ENCODE measurements at places on chromosomes 2 and 18.

DNA sequence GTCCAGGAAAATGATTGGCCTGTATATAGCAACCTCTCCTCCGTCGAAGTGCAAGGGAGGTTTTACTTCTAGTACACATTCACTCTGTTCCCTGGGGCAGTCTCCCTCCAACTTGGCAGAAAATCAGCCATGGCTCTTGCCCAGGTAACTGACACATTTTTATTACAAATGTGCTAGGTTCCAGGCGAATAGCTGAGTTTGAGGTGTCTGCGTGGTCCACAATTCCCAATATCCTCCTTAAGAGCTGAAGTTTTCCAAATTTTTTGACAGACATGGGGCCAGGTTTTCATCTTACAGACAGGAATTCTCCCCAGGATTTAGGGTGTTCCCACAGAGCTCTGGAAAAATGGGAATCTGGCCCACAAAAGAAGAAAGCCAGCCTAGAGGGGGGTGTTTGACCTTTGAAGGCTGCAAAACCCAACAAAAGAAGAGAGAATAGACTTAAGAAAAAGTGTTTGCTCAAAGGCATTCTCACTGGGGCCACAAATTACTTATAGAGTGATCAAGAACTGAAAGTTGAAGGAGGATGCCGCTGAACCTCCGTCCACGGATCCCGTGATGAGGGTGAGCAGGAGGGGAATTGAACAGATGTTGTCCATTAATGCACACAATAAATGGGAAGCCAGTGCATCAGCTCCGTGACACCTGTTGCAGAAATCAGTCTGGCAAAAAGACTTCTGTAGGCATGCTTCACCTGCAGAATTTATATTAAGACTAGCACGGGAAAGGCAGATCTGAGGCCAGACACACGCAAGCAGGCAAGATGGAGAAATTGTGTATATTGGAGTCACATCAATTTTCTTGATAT, 242.3 kb upstream of the COPS8 start:
- no peak for DNase-seq

GRCh38 chr2:97952357-97952756, 43.4 kb downstream of the TMEM131 start:
- no peak for DNase-seq

DNA sequence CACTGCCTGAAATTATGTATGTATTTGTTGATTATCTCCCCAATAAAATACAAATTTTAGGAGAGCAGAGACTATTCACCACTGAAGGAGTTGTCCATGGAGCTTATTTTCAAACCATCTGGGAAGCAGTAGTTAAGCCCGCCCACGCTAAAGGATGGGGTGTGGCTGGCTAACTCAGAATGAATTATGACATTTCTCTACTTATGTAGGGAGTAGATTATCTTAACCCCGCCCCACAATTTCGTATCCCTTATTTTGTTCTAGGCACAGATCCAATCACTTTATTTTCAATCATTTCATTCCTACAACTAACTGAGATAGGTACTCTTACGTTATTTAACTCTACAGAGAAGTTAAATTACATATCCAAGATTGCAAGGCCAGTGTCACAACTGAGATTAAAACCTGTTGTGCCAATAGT, 1.4 kb upstream of the LAPTM4A start:
- peak; percentile 53 for DNase-seq

- peak; percentile 38 for DNase-seq
Observed at GRCh38 chr2:99141110-99142108, at the start of gene C2orf15. C2orf15 (plus strand) TSS chr2:99141707; CDS start chr2:99150559, 8,852 bp downstream.

- DNase-seq = no peak
Observed at GRCh38 chr2:32947484-32948143, 861 bp downstream of the LTBP1 start.

- no peak for DNase-seq
Observed at GRCh38 chr2:110864731-110865130, 132.4 kb downstream of the ACOXL start.

DNA sequence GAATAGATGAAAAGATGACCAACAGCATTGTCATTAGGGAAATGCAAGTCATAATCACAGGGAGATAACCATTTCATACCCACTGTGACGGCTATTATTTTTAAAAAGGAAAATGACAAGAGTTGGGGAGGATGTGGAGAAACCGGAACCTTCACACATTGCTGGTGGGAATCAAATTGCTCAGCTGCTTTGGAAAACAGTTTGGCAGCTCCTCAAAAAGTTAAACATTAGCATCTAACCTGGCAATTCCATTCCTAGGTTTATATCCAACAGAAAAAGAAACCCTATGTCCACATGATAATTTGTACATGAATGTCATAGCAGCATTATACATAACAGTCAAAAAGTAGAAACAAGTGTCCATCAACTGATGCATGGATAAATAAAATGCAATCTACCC, 58.2 kb downstream of the KCNG3 start:
- DNase-seq = no peak

DNA sequence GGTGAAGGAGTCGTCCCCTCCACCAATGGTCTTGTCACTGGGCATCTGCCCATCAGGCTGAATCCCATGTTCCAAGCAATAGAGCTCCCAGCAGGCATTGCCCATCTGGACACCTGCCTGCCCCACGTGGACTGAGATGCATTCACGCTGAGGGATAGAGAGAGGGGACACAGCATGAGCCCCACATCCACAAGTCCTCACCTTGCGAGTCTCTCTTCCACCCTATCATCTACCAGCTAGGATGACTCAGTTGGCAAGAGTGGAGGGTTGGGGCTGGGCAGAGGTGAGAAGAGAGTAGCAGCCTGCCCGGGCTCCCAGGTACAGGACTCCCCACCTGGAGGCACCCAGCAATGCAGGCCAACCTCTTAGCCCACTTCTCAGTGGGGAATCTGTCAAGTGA, 959 bp upstream of the TUBA4B start:
- no peak for DNase-seq

GRCh38 chr2:100413571-100413970, 3.9 kb downstream of the CHST10 start:
- no peak for DNase-seq

DNA sequence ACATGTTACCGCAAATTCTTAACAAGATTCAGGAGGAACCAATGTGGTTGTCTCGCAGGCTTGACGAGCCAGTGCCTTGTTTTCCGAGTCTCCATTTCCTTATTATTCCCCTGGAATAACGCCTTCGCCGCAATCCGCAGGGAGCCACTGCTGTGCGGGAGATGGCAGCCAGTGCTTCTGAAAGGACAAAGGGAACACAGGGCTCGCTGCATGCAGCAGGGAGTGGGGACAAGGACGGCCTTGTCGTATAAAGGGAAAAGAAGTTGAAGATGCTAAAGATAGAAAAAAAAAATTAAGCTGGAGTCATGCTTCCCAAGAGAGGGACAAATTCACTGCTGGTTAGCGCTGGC, 221.4 kb downstream of the NDUFA10 start:
- DNase-seq = no peak

- DNase-seq = no peak
Observed at GRCh38 chr2:100997509-100998234, 4.4 kb upstream of the RPL31 start.

GRCh38 chr2:62040926-62041325, 135.5 kb downstream of the COMMD1 start:
- no peak for DNase-seq

GRCh38 chr2:135745545-135745944, 3.9 kb downstream of the UBXN4 start:
- DNase-seq = no peak

DNA sequence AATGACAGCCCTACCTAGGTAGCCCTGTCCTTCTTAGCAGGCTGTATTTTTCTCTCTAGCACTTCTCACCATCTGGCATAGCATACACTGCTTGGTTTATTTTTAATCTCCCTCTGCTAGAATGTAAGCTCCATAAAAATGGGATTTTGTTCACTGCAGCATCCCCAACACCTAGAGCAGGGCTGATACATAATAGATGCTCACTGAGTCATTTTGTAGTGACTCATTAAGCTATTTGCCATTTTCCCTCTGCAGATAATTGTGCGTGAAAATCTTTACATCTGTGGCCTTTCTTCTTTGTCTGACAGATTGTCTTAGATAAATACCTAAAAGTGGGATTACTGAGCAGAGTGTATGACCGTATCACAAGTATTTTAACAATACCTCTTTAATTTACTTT, 82.5 kb downstream of the CERS6 start:
- no peak for DNase-seq

DNA sequence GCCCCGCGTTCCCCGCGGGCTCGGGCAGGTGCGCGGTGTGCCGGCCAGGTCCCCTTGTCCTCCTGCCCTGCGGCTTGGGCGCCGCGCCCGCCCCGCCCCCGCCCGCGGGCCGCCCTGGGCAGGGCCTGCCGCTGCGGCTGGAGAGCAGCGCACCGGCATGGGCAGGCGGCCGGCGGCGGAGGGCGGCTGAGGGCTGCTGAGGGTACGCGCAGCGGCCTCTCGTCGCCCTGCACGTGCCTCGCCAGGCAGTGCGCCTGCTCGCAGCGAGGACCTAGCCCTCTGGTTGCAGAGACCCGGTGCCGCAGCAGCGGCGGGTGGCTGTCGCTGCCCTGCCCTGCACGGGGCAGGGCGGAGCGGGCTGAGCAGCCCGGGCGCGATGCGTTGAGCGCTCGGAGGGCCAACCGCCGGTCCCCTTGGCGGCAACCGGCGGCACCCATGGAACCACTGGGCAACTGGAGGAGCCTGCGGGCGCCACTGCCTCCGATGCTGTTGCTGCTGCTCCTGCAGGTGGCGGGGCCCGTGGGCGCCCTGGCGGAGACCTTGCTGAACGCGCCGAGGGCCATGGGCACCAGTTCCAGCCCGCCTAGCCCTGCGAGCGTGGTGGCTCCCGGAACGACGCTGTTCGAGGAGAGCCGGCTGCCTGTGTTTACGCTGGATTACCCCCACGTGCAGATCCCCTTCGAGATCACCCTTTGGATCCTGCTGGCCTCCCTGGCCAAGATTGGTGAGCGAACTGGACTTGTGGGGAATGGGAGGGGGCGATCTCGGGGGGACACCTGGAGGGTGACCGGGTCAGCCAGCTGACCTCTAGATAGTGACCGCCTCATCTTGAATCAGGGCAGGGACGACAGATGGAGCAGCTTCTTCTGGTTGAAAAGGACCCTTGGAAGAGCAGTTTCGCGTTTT, at the start of gene SLC9A2:
Gene SLC9A2, plus strand, starts transcription at position 140 of the 906 bp plus-strand sequence. Its CDS starts 296 bp downstream, at position 436.
- DNase-seq = no peak

DNA sequence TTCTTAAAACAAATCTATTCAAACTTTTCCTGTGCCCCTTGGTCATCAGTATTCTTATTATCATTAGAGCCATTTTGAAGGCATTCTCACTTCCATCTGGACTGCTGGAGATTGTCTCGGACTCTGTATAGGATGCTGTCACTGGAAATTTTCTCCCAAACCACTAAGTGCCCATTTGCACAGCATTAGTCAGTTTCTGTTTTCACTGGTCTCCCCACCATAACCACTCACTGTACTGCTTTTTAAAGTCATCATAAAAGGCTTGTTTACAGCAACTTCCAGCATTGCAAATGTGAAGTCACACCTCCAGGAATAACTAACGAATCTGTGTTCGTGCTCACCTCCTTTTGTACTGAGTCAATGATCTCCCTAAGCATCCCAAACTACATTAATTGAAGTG, 150.9 kb upstream of the SERTAD2 start:
- no peak for DNase-seq

DNA sequence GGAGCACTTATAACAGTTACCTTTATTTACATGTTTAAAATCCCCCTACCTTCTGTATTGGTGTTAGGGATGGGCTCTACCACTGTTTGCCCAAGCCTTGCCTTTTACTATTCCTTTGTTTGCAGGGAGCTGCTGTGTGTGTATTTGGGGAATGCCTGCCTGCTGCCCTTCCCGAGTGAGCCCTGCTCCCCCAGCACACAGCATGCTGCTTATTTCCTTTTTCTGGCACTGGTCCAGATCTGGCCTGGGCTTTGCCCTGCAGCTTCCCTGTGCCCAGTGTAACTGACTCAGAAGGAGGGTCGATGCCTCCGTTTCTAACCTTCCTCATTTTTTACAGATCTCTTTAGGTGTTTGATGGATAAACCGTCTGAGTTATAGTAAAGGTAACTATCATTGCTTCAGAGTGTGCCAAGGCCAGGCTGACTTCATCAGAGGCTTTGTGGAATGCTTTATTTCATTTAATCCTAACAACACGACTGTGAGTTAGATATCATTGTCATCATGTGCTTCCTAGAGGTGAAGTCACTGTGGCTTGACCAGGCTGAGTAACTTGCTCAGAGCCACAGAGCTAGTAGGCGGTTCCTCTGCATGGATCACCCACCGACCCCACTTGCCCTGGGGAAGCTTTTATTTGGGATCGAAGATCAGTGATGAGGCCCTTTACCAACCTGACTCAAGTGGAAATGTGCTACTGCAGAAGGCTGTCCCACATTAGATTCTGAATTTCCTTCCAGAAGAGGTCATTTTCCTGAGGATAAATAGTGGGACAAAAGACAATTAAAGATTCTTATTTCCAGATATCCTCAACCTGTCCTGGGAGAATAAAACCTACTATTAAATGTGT, 238.8 kb downstream of the ZNF407 start:
- no peak for DNase-seq

GRCh38 chr2:46135228-46135855, 161.9 kb upstream of the EPAS1 start:
- no peak for DNase-seq

DNA sequence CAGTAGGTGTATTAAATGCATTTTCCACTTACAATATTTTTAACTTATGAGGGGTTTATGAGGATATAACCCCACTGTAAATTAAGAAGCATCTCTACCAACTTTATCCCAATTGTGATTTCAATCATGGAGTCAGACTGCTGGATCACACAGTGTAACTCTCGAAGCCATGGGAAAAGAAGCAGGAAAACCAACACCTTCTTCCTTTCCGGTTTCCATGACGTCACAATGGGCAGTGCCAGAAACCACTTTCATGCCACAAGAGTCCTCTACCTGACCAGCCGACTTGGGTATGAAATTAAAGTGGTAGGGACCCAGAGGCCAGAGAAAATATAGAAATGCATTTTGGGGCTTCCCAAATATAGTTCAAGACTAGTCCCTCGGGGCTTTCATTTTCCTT, 4.2 kb downstream of the RNF152 start:
- no peak for DNase-seq

DNA sequence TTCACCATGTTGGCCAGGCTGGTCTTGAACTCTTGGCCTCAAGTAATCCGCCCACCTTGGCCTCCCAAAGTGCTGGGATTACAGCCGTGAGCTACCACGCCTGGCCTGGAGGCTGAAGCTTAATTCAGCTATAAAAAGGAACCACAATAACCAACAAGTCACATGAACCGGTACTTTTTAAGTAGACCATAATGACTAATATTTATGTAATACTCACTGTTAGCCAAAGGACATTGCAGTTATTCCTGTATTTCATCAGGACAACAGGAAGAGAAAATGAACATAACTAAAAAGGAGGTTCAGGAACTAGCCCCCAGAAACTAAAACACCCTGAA, 49.0 kb upstream of the TMEM87B start:
- DNase-seq = no peak
